Karpas-422 (cell line): ENCODE measurements at places on chromosomes 4 and X.

- DNase-seq = no peak
These were observed 10.3 kb downstream of the DOK7 start for GRCh38 chr4:3473181-3473950.

- peak; percentile 83 for DNase-seq
These were observed 2.2 kb upstream of the CFI start for GRCh38 chr4:109803924-109804571.

DNA sequence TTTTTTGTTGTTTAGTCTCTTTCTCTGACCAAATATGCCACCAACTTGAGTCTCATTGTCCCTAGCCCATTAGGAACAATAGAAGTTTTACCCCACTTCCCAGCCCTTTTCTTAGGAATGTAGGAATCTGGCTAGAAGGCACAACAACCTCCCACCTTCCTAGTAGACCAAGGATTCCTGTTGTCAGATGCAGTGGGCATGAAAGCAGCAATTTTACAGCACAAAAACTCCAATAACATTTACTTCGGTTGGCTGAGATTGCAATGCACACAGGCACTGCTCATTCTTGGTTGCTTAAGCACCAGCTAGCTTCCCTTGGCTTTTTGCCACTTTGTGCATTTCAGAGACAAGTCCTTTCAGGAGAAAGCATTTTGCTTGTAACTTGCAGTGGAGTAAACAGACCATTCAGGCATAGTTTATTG, 312.8 kb downstream of the TENM3 start:
- DNase-seq = no peak

- DNase-seq = no peak
These were observed 184.9 kb downstream of the KIT start for GRCh38 chr4:54842656-54843055.

DNA sequence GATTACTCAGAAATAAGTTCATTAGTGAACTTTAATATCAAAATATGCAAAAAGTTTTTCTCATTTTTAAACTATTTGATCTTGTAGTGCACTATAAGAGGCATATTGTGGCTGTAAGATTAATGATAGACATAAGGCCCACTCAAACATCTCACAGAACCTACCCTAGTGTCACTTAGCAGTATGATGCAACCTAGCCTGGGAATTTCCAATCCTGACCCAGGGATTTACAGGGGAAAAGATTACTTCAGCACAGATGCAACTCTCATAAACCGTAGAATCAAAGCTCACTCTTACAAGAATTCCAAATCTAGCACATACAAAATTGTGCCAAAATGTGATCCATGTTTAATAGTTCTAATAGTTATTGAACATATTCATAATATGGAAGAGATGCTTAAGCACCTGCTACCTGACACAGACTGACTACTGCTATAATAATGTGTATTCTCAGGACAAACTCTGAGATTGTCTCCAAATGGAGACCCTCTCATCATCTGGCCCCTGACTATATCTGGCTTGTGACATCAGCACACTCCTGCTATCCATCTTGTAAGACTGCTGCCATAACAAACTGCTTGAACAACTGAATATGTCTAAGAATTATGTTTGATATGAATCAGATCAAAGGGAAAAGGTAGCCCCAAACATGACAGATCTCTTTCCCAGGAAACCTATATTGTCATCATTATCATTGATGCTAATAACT, 271.9 kb downstream of the PABPC4L start:
- DNase-seq = no peak

DNA sequence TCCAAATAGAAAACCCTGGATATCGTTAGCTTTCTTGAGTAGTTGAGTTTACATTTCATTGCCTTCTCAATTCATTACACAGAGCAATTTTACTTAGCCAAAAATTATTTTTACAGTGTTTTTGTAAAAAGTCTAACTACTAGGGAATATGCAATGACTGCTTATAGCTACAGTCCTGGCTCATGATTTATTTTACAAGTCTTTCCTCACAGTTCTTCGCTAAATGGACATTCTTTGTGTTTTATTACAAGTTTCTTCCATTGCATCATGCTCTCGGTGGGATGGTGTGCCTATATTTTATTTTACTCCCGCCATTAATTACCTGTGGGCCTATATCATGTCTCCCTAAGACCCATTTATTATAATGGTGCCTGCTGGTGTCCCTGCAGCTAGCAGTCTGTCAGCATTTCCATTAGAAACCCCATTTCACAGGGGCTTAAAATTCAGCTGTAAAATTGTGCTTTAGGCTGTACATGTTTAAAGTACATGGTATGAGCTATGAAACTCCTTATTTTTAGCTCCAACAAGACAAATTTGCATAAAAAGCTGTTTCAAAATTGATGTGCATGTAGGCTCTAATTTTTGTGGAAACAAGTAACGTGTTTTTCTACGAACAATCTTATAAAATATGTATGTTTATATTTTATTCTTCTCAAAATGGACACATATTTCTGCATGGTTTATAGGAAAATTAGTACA, 227.4 kb downstream of the SLC7A11 start:
- DNase-seq = no peak

- no peak for DNase-seq
These were observed 35.5 kb upstream of the CD99L2 start for GRCh38 chrX:150933945-150934350.

DNA sequence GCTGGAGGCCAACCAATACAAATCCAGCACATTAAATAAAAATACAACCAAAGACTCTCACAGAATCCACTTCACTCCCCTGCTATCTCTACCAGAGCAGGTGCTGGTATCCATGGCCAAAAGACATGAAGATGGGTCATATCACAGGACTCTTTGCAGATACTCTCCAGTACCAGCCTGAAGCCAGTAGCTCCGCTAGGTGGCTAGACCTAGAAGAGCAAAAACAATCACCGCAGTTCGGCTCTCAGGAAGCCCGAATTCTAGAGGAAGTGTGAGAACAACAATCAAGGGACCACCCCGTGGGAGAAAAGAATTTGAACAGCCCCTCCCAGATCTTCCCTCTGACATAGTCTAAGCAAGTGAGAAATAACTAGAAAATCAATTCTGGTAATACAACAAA, 20.2 kb downstream of the CLIC2 start:
- no peak for DNase-seq

GRCh38 chrX:124504111-124504983, 158.0 kb downstream of the SH2D1A start:
- no peak for DNase-seq

GRCh38 chr4:42568610-42569207, 88.2 kb downstream of the ATP8A1 start:
- DNase-seq = peak; percentile 88

DNA sequence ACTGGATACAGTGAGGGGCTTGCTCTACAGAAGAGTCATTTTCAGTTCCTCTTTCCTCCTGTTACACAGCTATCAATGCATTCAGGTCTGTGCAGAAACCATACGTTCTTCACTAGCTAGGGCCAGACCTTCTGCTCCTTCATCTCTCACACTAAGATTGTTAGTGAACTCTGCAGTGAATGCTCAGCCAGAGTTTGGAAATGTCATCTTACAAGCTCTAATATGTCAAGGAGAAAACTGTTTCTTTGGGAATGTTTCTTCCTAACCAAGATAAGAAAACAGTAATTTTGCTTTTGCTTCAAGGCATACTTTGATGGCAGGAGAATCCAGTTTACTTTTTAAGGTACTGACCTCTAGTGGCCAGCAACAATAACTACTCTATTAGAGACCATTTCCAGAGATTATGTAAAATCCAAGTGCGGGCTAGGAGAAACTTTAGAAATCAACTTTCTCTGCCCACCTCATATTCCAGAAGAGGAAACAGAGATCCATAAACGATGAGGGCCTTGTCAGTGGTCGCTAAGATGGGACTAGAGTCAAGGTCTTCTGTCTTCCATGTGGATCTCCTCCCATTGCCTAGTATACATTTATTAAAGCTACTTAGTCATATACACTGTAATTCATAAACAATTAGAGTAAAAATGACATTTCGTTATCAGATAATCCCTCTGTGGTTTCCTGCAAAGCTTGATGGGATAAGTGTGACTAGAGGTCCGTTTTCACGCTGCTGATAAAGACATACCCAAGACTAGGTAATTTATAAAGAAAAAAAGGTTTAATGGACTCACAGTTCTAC, 12.1 kb upstream of the CC2D2A start:
- DNase-seq = peak; percentile 75

DNA sequence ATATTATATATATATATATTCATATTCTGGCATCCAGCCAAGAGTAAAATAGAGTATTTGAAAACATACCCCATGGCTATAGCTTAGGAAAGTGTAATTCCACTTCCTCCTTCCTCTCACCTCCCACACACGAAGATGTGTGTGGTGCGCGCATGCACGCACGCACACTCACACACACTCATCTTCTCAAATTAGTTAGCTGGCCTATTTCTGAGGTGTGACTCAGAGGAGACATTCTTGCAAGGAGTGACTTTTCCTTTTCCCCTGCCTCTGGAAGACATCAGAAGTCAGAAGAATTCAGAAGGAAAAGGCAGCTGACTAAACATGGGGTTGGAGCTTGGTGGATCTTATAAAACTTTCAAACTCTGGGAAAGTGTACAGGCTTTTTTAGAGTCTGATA, 8.8 kb downstream of the ENPEP start:
- no peak for DNase-seq

DNA sequence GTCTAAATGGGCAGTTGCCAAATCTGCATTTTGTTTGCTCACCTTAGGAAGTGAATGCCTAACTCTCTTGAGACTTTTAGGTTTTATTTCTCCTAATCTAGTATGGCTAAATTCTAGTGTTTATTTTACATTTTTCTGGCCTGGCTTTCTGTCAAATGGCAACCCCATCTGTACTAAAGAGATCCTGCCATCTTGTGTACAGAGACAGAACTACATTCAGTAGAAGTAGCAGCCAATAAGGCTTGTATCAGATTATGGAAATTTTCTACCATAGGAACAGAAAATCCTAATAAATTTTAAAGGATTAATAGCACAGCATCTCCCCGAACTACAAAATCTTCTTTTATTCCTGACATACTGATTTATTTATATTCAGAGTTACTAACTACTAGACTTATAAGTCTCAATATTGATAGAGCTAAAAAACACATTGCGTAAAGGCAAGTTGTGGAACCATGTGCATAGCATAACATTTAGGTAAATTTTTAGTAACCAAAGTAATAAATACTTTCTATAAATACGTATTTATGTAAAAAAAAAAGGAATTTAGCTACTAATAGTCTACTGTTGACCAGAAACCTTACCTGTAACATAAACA, 45.5 kb downstream of the TMEM144 start:
- DNase-seq = peak; percentile 81

- peak; percentile 96 for DNase-seq
These were observed 21.3 kb upstream of the WDR45 start for GRCh38 chrX:49100704-49101628.

DNA sequence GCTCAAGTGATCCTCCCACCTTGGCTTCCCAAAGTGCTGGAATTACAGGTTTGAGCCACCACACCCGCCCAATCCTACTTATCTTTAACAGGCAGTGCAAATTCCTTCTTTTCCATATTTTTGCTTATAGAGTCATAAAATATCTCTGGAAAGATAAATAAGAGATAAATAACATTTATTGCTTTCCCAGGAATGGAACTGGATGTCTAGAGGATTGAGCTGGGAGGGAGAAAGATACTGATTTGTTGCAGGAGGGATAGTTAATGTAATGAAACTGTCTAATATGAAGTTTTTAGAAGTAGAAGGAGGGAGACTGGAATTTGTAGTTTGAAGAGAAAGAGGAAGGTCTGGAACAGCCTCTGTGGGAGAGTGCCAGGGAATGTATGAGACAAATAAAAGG, 20.2 kb downstream of the ITGB1BP2 start:
- no peak for DNase-seq

GRCh38 chrX:13383907-13384306, 64.1 kb upstream of the ATXN3L start:
- peak; percentile 75 for DNase-seq
